ENCODE measurements at places on chromosomes 1 and 21.

GRCh38 chr1:117093091-117093534 is 28.4 kb downstream of the TRIM45 start:
- DNase-seq, result no peak

DNA sequence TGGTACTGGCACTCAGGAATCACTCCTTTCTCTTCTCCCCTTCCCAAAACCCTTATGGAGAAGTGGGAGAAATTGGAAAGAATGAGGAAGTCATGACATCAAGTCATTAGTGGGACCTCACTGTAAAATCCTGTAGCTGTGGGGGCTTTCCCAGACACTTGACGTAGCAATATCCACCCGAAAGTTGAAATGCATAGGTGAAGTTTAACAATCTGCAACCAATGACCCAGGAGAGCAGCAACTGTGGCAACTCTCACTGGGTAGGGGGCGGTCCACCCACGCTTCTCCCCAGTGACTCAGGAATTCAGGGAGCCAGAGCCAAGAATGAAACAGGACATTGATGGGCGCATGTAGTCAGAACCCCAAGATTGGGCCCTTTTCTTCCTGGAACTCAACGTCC is 27.0 kb downstream of the ABCA4 start:
- no peak for DNase-seq

GRCh38 chr1:207088161-207088560 is 499 bp upstream of the C4BPB start:
- DNase-seq, result no peak

DNA sequence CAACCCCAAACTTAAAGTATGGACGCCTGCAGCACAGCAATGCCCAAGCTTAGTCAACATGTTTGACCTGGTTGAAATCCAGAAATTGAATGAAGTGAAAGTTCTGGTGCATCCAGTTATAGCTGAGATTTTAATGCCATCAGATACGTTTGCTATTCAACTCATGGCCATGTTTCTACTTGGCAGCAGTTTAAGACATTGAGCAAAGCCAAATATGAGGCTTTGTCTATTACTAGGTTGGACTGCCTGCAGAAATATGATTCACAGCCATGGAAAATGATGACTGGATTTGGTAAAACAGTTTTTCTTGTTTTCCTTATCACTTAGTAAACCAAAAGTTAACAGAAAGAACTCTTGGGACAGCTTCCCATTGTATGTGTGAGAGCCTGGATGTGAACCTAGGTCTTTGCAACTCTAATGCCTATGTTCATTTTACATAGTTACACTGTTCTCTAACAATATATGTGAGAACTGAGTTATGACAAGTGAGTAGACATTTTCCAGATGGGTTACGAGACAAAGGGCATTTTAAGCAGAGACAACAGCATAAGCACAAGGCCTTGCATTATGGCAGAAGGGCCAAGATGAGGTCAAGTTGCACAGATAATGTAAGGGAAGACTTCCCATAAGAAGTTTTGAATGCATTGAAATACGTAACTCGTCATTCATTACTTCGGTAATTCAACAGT is 32.4 kb upstream of the MYSM1 start:
- DNase-seq, result no peak

DNA sequence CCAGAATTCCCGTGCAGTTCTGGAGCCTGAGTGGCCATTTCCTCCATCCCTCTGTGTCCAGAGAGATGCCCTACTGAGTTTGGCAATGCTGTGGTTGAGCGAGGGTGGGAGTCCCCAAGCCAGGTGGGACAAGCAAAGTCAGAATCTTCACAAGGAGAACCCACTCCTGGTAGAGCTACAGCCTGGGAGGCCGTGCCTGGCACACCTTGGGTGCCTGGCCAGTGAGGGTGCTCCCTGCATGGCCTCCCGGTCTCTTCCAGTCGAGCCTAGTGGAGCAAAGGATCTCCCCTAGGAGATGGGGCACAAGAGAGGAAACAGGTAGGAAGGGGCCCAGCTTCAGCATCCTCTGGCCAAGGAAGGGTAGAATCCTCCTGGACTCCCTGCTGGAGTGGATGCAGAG is 57.9 kb downstream of the H3-3A start:
- DNase-seq, result no peak

DNA sequence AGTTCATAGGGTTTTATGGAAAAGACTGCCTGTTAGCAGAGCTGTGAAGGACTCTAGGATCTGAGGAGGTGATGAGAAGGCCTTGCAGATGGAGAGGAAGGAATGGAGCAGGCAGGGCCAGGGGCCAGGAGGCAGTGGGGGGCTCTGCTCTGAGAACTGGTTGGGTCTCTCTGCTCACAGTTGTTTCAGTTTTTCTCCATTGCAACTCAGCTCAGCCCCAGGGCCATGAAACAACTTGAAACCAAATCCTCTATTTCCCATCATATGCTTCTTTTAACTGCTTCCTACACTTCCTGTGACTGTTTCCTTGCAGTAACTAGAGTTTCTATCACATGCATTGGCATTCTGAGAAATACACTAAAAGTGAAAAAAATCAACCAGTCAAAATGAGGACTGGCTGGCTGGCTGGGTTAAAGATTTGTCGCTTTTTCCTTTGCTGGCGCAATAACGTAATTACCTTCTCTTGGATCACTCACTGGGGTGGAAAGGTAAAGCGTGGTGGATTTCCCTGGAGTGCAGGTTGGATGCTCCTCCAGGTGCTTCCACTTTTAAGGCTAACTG is 172.0 kb downstream of the CDC7 start:
- no peak for DNase-seq

GRCh38 chr21:26297851-26298250 is 127.3 kb upstream of the APP start:
- DNase-seq, result no peak

DNA sequence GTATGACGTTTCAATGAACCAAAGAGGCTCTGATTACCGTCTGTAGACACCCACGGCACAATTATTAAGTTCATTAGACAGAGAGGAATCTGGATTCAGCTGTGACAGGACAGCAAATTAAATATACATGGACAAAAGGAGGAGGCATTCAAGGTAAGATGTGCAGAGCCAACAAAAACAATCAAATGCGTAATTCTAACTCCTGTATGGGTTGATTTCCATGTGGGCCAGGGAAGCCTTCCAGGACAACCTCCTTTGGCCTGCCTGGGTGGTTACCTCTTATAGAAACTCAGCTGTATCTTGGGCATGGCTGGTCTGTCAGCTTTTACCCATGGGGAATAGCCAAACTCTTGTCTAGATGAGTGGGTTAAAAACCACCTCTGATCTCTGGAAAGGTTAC is 43.8 kb downstream of the CCN1 start:
- no peak for DNase-seq

DNA sequence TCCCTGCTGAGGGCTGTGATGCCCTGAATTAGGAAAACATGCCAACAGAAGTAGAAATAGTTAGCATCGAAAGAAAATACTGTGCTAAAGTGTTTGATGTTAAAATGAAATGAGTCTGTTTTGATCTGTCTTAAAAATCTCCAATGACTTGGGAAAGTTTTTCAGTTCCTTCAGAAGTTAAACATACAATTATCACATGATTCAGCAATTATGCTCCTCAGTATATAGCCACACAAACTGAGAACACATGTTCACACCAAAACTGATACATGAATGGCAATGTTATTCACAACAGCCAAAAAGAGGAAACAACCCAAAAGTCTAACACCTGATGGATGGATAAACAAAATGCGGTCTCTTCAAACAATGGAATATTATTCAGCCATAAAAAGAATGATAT is 130.6 kb downstream of the PTPN14 start:
- DNase-seq, result no peak

GRCh38 chr1:109118089-109118488 is 4.2 kb downstream of the ELAPOR1 start:
- no peak for DNase-seq

DNA sequence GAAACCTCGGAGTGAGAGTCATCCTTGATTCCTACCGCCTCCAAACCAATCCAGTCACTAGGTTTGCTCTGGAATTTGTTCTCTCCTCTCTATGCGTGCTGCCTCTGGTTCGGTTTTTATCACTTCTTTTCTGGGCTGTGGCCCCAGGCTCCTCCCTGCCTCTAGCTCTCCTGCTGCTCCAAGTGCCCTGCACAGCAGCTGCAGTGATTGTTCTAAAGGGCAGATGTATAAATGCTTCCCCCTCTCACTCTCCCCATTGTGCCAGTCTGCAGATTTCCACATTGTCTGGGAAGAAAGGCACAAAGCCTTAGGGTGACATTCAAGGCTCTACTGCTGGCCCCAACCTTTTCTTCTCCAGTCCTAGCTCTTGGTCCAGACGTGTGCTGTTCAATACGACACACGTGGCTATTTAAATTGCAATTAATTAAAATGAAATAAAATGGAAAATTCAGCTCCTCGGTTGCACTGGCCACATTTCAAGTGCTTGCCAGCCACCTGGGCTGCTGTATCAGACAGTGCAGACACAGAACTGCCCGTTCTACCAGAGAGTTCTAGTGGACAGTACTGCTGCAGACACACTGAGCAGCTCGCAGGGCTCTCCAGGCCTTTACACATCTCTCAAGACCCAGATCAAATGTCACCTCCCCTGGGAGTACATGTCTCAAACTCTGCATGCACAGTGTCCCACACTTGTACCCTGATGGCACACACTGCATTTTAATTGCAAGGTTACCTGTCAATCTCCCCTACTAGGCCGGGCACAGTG is 12.4 kb downstream of the TRIM62 start:
- DNase-seq, result no peak

DNA sequence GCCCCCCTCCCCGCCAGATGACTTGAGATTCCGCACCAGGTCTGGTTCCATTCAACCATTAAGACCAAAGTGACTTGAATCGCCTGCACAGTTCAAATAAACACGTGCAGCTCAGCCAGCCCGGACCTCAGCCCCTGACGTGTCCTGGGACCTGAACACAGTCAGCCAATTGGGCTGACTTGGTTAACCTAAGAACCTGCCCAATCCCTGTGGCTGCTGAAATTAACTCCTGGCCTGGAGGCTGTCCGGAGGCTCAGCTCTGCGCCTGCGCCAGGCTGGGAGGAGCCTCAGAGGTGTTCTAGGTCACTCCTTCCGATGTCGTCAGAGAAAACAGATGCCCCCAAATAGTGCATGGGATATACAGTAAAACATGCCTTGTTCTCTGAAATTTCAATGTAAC is 73.4 kb downstream of the SCCPDH start:
- no peak for DNase-seq

GRCh38 chr1:64246294-64246917 is 43.0 kb downstream of the UBE2U start:
- DNase-seq, result no peak

- DNase-seq, result no peak
Measured at GRCh38 chr1:23573574-23574182, 14.4 kb upstream of the ID3 start.

DNA sequence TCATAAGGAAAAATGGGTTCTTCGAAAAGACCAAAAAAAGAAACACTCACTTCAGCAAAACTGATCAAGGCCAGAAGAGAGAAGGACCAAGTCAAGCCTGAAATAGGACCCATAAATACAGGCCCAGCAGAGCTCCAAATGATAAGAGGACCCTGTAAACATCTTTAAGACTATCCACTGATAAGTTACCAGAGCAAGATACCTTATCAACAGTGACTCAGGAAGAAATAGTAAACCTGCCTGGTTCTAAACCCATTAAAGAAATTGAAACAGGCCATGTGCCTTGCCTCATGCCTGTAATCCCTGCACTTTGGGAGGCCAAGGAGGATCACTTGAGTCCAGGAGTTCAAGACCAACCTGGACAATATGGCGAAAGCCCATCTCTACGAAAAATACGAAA is 81.8 kb upstream of the ERRFI1 start:
- no peak for DNase-seq

- DNase-seq, result no peak
Measured at GRCh38 chr21:28953247-28953646, 39.4 kb downstream of the LTN1 start.

DNA sequence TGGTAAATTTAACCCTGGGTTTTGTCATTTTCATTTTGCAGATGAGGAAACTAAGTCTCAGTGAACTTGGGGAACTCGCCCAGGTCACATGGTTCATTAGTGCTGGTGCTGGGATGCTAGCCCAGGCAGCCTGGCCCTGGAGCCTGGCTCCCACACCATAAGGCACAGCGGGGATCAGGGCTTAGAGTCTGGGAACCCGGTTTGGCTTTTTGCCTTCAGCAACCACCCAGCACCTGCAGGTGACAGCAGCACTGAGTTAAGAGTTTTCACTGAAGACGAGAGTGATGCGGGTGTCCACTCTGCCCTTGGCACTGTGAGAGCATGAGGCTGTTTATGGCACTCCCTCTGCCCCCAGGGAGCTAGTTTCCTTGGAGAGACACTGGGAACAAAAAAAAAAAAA is 18.4 kb upstream of the CD101 start:
- DNase-seq, result no peak

DNA sequence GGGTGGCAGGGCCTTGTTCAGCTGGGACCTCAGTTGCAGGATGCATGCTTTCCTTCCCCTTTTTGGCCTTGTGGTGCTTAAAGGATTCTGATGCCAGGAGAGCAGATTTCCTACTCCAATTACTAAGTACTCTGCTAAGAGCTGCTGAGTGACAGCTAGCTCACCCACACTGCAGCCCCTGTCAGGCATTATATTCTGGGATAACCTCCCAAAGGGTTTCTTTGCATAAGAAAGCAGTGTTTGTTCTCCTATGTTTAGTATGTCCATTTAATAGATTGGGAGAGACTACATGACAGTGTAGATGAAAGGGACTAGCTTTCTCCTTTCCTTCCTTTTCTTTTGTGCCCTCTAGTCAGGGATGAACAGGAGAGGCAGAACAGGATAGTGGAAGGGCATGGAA is 100.7 kb downstream of the FAM78B start:
- no peak for DNase-seq

DNA sequence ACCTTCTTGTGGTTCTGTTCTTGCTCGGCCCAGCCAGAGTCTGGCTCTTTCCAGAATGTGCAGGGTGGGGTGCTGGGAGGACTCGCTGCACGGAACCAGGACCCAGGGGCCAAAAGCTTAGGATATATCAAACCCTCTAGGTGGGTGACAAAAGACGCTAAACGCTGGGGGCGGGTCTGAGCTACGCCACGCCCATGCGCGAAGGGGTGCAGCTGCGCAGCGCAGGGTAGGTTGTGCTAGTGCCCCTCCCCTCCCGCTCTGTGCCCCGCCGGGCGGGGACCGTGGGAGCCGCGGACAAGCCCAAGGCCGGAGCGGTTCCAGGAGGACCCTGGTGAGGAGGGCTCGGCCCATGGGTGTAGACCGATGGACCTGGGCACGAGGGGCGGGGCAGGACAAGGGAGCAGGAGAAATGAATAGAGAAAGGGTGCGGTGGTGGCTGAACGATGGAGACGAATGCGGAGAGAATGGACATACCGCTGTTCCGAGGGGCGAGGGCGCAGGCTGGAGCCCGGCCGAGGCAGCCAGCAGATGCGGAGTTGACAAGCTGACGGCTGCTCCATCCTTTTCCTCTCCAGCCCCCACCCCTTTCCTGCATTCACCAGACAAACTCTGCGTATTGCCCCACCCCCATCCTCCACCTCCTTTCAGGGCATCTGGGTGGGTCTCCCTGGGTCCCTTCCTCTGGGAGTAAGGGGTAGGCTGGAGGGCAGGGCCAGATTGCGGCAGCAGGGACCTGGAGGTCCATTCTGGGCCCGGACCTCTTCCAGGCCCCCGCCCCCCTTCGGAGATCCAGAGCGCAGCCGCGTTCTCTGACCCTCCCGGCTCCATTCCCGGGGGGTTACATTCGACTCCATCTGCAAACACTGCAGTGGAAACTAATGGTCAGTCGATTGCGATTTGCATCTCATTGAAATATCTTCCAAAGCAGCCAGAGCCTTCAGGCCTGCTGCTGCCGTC is at the start of gene RUSC1:
Gene RUSC1 (plus strand): TSS at position 234 of the 957 bp plus-strand sequence. CDS start 880 bp downstream, outside the sequence.
- no peak for DNase-seq
